ENCODE measurements at places on chromosomes 1 and 21.

DNA sequence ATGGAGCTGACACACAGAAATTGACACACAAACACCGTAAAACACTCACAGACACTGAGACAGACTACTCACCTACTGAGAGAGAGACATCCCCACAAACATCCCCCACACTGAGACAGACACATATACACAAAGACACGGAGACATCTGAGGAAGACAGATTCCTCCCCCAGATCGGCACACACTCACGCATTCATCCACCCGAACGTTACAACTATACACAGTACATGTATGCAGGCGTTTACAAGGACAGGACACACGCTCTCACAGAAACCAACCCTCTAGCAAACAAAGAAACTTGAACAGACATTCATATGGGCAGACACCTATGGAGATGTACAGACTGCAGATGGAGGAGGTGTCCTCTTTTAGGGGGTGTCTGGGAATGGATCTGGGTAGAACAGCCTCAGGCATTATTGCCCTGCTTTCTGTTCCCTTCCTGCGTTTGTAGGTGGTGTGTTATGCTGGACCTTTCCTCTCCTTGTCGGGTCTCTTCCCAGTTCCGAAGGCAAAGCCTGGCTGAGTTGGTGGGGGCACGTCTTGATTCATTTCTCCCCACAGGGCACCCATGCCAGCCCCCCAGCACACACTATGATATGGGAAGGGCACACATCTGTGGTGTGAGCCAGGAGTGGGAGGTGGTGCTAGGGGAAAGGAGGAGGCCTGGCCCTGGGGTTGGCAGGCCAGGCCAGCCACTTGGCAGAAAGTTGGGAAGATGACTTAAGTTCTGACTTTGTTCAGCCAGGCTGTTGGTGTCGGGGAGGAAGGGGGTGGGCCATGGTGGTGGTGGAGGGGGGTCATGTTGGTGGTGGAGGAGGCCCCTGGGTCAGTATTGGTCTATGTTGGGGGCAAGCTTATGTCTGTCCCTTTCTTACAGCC is 1.5 kb downstream of the KIRREL1 start:
- DNase-seq, result no peak

- DNase-seq, result no peak
Measured at GRCh38 chr1:223363856-223364684, at the start of gene SUSD4. SUSD4 (minus strand) TSS chr1:223364176; CDS start chr1:223363425, 751 bp downstream.

DNA sequence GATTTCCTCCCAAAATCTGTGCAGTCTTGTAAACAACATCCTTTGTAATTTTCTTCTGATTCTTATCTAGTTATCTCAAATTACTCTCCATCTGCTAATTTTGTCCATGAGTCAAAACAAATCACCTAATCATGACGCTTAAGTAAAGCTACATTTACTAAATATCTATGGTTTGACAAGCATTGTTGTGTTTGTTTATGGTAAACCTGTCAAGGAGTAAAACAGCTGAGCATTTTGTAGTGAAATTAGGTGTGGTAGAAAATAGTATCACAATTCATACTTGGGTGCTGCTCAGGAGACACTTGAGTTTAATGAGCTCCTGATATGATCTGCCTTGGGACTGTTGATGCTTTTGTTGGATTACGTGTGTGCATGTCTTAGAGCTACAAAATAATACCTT is 11.6 kb downstream of the TIPRL start:
- DNase-seq, result no peak

DNA sequence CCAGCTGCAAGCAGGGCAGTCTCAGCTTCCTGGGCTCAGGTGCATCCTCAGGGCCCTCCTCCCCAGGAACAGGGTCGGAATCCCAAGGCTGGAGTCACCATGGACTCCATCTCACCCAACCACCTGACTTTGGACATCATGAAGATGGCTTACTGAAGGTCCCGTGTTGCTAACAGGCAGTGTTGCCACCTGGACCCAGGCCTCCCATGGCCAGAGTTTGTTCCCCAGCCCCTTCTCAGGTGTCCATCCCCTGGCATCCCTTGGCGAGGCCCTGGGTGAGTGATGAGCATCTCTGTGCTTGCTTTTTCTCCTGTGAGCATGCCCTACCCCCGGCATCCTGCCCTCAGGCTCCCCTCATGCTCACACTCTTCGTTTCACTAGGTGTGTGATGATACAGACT is 101.7 kb upstream of the EDN2 start:
- DNase-seq, result no peak

GRCh38 chr1:20183616-20184271 is 2.2 kb upstream of the UBXN10 start:
- no peak for DNase-seq

GRCh38 chr1:179177182-179177581 is 52.3 kb downstream of the ABL2 start:
- DNase-seq, result no peak

DNA sequence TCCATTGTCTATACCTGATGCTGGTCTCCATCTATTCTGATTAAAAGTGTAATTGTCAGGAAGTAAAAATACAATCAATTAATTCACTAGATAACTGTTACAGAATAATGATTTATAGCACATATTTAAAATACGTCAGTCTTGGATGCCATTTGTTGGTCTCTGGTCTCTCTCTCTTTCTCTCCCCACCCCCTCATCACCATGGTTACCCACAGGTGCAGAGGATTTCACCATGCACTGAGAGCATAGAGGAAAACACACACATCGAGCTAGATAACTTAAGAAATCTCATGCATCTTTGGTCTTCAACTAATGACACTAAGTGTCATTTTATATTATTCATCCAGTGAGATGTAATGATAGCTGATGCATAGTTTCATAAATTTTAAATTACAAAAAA is 33.4 kb downstream of the LRRC53 start:
- DNase-seq, result no peak

- no peak for DNase-seq
Measured at GRCh38 chr1:111938123-111938522, 51.3 kb downstream of the KCND3 start.

- no peak for DNase-seq
Measured at GRCh38 chr1:24142546-24143534, at the start of gene IL22RA1. IL22RA1 (minus strand) TSS chr1:24143140; CDS start chr1:24143082, 58 bp downstream.

GRCh38 chr1:51325878-51326755 is 4.2 kb downstream of the TTC39A start:
- DNase-seq, result no peak

GRCh38 chr1:207923561-207923960 is 12.6 kb upstream of the CD34 start:
- no peak for DNase-seq

GRCh38 chr1:196660852-196661251 is 9.0 kb downstream of the CFH start:
- DNase-seq, result no peak

- DNase-seq, result no peak
Measured at GRCh38 chr1:182274618-182275017, 117.0 kb downstream of the GLUL start.

GRCh38 chr1:225906467-225906866 is 17.5 kb upstream of the LEFTY1 start:
- DNase-seq, result no peak

DNA sequence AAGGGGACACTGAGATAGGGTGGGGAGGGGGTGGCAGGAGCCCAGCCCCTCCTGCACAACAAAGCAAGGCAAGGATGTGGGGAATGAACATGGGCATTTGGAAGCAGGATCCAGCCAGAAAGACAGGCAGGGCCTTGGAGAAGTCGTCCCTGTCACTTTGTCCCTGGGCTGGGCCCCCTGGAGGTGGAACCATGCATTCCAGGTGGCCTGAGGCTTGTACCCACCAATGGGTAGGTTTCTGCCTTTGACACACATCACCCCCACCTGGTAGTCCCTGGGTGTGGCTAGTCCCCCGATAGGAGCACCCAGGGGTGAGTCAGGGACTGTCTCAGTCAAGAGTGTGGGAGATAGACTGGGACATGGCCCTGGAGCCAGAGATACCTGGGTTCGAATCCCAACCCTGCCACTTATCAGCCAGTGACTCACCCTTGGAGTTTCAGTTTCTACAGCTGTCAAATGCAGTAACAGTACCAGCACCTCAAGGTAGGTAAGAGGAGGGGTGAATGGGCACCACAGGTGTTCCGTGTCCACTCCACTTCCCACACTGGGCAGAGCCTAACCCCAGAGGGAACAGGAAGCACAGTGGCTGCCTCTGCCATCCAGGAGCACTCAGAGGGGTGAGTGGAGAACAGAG is 10.0 kb downstream of the PLA2G2D start:
- DNase-seq, result no peak

DNA sequence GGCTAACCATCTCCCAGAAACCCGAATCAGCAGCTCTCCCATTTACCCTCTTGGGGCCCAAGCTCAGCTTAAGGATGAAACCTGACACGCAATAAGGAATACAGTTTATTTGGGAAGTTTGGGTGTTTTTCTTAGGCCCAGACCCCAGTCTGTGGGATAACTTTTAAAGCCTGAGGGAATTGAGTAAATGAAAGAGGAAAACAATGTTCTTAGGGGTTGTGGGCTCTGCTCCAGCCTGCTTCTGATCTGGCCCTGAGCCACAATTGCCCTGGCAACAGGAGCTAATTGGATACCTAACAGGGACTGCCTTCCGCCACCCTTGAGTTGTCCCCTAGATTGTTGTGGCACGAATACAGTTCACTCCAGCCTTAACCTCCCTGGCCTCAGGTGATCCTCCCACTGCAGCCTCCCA is 20.1 kb downstream of the DYRK3 start:
- DNase-seq, result no peak

DNA sequence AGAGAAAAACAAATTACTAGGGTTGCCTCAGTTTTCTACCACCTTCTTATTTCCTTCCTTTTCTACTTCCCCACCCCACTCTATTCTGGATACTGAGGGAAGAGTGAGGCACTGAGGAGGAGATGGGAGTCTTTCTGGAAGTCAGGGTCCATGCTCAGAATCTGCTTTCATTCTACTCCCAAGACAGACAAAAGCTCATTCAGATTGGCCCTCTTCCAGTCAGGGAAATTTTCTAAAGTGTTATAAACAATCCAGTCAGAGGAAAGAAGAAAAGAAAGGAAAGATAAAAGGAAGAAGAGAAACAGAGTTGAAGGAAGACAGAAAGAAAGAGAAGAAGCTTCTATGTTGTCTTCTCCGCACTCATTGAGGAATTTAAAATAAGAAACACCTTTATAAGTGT is 228.6 kb downstream of the COP1 start:
- DNase-seq, result no peak

GRCh38 chr1:148383966-148384365 is 99.1 kb downstream of the PPIAL4G start:
- no peak for DNase-seq

GRCh38 chr1:27342391-27342777 is 562 bp downstream of the SYTL1 start:
- DNase-seq, result no peak

- no peak for DNase-seq
Measured at GRCh38 chr1:20884513-20884912, 97.4 kb upstream of the HP1BP3 start.

DNA sequence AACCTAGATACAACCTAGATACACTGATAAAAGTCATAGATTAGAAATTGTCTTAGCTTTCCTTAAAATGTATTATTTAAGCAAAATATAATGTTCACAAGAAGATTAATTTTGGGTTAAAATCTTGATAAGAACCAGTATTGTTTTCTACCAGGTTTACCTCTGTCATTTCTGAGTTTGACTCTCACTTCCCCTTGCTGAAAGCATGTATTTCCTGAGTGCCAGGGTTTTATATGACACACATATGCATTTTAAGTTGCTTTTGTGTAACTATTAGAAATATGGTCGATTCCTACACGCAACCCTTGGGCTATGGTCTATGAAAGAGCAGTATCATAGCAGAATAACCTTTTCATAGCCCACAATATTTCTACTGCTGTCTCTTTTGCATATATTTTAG is 351.7 kb downstream of the ZP4 start:
- no peak for DNase-seq

GRCh38 chr1:203906932-203907331 is 45.5 kb downstream of the SNRPE start:
- no peak for DNase-seq

DNA sequence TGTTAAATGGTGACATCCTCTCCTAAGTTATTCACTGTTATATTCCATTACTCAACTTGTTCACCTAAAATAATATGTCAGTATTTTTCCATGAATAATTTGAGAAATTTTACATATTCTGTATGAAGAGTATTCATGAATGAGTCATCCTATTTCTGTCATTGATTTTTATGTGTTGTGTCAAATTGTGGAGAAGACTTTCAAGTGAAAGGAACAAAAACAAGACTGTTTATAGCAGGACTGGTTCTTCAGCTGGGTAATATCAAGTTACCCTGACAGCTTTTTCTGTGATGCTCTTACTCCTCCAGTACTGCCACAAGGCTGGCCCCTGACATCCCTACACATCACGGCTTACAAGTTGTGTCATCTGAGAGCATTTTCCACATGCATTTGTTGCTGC is 847.7 kb downstream of the NCAM2 start:
- DNase-seq, result no peak

GRCh38 chr1:39818482-39818881 is 29.8 kb upstream of the BMP8B start:
- DNase-seq, result no peak

- DNase-seq, result no peak
Measured at GRCh38 chr1:177248258-177248657, 77.5 kb downstream of the BRINP2 start.

DNA sequence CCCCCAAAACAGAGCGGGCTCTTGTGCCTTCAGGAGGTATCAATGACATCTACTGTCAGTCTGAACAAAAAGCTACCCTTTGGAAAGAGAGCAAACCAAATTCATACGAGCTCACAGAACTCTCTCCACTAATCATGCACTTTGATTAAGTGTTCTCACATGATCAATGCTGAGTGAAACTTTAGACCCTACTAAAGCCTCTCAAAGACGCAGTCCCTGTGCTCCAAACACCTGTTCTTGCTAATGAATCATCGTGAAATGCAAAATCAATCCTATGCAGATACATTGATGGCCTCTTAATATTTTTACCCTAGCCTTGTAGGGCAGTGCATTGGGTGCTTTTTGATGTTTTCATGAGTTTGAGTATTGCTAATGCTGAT is 113.4 kb downstream of the ZBTB18 start:
- DNase-seq, result no peak

GRCh38 chr21:35333831-35334618 is 284.9 kb upstream of the RUNX1 start:
- no peak for DNase-seq

- DNase-seq, result peak; percentile 68
Measured at GRCh38 chr1:22611530-22611947, 24.9 kb upstream of the C1QA start.

- DNase-seq, result no peak
Measured at GRCh38 chr1:176090766-176091165, 116.3 kb downstream of the COP1 start.

- DNase-seq, result no peak
Measured at GRCh38 chr21:34530261-34530660, 18.3 kb upstream of the KCNE1 start.

GRCh38 chr1:39507230-39507928 is 15.9 kb downstream of the BMP8A start:
- DNase-seq, result no peak

GRCh38 chr1:195894411-195894810 is 713.8 kb downstream of the KCNT2 start:
- no peak for DNase-seq

Measured in left renal pelvis (tissue), 4 donors.